Skin of body (tissue), 3 donors: ENCODE measurements at places on chromosomes 4 and X. TPM values are rescaled to one million over a fixed set of nuclear protein-coding genes. Genes with fewer than 3 reads are reported as not detected.

The CLRN2 gene
- total RNA-seq, result not detected

- DNase-seq, result no peak
Observed at GRCh38 chr4:94285666-94286065, 57.0 kb downstream of the HPGDS start.

- no peak for DNase-seq
Observed at GRCh38 chr4:1169691-1170096, 2.7 kb downstream of the SPON2 start.

DNA sequence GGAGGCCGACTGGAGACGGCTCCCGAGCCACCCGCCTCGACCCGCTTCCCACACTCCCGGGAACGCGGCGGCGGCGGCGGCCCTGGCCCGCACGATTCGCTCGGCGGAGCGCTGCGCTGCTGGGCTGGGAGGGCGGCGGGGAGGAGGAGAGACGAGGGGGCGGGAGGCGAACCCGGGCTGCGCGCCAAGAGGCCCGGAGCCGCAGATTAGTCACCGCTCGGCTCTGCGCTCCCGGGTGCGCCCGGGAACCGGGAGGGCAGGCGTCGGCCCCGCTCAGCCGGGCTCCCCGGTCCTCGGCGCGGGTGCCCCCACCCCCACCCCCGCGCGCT, 11.2 kb upstream of the BCOR start:
- no peak for DNase-seq

The FAM47A gene
- not detected for total RNA-seq

- no peak for DNase-seq
Observed at GRCh38 chr4:186787536-186787935, 63.9 kb upstream of the FAT1 start.

GRCh38 chr4:189090174-189090814, 850.4 kb upstream of the FRG1 start:
- no peak for DNase-seq

DNA sequence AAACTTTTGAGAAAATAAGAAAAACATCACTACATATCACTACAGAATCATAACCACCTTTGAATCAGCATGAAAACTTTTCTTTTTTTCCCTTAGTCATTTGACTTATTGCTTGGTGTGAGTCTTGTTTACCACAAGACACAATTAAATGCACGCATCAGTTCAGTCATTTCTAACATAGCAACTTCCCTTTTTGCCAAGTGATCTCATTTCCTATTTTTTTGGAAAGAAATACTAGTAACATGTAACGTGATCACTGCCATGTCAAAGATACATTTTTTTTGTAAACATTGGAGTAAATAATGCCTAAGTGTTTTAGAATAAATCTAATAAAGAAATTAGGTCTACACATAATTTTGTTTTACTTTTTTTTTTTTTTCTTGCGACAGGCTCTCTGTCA, 5.1 kb upstream of the CXCL8 start:
- peak; percentile 30 for DNase-seq
